KBM-7 (cell line): ENCODE measurements at places on chromosomes 1 and 21.

DNA sequence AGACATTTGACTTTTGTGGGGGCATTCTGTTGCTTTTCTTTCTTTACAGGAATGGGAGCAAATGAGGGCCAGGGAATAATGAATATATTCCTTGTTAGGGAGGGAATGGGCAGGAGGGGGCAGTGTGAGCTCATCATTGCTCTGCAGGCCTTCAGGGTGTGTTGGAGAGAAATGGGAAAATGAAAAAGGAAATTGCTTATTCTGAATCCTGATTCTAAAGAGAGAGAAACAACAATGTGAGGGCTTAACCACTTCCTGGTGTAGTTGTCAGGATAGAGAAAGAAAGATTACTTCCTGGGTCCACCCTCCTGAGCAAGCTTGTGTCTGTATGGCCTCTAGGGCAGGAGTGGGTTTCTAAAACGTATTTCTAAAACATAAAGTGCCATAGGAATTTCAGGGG, 28.3 kb downstream of the VANGL2 start:
- peak; percentile 81 for DNase-seq

- no peak for DNase-seq
These were observed 121.0 kb downstream of the ATP5PO start for GRCh38 chr21:33794596-33794995.

- DNase-seq: no peak
These were observed 78.9 kb upstream of the DMRTA2 start for GRCh38 chr1:50502147-50502546.

GRCh38 chr1:183689762-183690204, 36.7 kb upstream of the APOBEC4 start:
- DNase-seq: peak; percentile 1

GRCh38 chr21:38922474-38923235, 116.9 kb downstream of the ETS2 start:
- DNase-seq: no peak

DNA sequence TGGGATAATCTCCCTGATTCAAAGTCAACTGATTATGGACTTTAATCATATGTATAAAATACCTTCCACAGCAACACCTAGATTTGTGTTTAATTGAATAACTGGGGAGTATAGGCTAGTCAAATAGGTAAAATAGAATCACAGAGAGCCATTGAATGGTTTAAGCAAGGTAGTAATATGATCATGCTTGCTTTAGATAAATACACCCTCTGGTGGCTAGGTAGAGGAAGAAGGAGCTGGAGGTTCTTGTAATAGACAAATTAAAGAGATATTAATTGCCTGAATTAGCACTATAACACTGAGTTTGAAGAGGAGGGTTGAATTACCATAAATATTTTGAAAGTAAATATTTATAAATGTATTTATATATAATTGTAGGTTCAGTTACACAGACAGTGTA, 40.3 kb downstream of the DIRAS3 start:
- no peak for DNase-seq

GRCh38 chr1:99551812-99552614, 93.9 kb upstream of the PALMD start:
- DNase-seq: no peak

GRCh38 chr1:109197158-109198042, 16.3 kb upstream of the SARS1 start:
- no peak for DNase-seq

DNA sequence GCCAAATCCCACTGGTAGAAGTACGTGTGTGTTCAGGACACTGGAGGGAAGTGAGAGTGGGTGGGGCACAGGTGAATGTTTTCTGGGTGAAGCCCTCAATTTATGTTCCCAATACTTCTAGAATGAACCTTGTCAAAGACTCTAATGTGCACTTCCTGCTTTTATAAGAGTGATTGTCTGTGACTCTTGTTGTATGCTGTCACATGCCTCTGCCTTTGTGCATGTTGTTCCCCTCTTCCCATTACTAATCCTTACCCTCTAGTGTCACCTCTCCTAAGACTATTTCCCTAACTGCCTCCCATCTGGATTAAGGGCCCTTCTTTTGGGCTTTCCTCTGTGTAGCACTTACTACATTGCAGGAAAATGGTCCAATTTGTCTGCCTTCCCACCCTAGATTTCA, 2.5 kb upstream of the LINGO4 start:
- DNase-seq: no peak

GRCh38 chr1:175793617-175794016, 50.2 kb upstream of the TNR start:
- DNase-seq: no peak

DNA sequence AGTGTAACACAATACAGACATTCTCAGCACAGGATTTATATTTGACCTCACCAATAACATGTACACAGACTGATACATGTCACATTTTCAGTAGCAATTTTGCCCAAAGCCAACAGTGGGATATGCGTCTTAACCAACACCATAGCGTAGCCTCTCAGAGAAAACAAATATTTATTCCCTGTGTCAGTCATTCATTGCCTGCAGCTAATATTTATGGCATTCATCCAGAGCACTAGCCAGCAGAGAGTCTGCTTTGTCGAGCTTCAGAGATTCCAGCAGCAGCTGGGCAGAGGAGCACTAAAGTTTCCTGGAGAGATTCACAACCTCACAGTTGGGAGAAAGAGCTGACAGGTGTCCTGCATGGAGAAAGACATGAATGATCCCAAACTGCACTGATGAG, 400.7 kb upstream of the DAB1 start:
- DNase-seq: no peak

DNA sequence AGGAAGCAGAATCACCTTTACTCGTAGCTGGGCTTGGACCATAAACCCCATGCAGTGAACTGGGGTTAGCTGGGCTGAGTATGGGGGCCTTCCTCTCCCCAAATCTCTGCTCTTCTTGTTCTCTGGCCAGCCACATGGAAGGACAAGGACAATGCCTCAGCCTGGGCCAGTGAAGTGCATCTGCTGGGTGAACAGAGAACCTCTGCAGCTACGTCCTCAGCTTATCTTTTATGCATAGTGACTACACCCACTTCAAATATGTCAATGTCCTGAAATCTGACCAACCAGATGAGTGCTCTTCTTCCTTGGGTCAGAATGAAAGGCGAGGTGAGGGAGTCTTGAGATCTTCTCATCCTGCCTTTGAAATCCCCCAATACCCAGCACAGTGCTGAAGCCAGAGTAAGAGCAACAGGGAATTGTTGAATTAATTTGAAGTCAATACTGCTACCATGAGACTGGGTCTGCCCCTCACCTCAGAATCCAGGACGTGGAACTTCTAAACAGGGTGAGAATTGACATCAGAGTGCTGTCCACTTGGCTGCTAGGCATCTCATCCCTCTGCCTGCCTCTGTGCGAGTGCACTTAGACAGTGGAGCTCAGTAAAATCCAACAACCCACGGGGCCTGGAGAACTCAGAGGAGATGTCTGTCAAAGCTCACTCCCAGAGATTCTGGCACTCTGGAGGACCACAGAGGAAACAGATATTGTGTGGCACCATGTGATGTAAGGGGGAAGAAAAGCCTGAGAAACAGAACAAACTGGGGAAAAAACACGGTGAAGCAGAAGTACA, 99.0 kb downstream of the IER5 start:
- DNase-seq: no peak

GRCh38 chr1:28281608-28282425, 22.5 kb downstream of the SESN2 start:
- no peak for DNase-seq
